NCI-H1694 treated with DMSO at 0.1 percent for 48 hours (cell line): ENCODE measurements at places on chromosomes 2 and 18.

DNA sequence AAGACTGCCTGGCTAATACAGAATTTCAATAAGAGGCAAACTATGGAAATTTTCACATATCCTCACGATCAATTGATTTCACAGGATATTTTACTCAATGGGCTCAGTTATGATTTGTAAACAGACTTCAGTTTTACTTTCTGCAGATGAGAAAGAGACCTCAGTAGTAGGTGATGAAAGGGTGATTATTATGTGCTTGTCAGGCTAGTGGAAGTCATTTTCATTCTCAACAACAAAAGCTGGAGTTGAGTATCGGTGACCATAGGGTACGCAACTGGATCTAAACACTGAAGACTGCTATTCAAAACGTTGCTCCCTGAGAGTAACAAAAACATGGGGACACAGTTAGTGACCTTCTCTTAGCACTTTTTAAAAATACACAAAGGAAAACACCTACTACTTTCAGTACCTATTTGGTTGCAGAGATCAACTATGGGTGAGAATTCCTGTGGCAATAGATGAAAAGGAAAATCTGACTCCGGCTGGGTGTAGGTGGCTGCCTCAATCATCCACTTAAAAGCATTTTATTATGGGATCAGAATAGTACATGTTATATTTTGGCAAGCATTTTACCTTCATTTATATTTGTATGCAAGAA, 126.2 kb upstream of the VRK2 start:
- no peak for DNase-seq

DNA sequence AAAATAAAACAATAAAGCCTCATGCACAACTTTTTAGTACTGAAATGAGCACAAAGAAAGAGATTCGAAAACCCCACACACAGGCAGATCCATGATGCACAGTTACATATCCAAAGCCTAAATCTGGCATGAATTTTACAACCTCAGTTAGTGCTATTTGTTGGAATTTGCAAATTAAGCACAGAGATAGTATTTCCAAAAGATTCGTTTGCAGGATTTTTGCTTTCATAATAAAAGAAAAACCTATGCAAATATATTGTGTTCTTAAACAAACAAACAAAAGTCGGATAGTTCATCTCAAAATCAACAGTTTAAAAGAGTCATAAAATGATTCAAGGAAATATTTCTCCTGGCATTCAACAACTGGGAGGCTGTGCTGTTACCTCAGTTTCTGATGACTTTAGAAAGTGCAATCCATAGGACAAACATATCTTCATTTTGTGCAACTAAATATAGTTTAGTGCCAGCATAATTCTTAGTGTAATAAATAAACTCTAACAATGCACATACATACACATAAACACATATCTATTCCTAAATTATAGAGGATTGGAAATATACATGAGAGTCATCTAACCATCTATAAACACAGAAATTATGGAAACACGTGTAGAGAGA, 10.8 kb downstream of the PAX3 start:
- no peak for DNase-seq

DNA sequence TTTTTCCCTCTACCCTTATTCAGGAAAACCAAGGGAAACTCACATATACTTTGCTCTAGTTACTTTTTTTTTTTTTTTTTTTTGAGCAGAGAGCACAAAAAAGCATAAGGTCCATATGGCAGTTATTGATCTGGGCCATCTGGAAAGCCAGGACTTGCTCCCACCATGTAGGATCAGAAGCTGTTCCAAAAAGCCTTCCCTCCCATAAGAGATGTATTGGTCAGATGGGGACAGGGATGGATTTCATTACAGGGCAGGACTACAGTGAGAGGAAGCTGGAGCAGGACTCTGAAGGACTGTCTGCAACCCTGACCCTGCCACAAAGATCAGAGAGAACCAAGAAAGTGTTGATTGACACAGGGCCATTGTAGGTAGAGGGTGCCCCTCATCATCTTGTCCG, 57.3 kb downstream of the NRP2 start:
- DNase-seq: peak; percentile 84

DNA sequence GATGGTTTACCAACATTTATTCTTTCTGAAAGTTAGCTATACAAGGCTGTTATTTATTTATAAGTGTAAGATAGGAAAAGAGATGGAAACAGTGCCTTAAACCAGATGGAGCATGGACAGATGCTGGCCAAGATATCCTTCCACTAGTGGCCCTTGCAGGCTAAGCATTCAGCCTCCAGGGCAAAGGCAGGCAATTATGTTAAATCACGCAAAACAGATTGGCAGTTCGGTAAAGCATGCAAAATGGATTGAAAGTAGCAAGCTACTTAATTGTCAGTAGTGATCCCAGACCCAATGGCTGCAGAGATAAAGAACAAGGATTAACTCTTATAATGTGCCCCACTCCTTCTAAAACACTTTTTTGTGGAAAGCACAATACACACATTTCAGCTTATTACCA, 105.4 kb upstream of the MAP4K3 start:
- DNase-seq: peak; percentile 4
